ENCODE measurements at places on chromosomes 1 and 21.
A peak's percentile ranks its signal among the peaks of the same experiment; 100 is the strongest.

DNA sequence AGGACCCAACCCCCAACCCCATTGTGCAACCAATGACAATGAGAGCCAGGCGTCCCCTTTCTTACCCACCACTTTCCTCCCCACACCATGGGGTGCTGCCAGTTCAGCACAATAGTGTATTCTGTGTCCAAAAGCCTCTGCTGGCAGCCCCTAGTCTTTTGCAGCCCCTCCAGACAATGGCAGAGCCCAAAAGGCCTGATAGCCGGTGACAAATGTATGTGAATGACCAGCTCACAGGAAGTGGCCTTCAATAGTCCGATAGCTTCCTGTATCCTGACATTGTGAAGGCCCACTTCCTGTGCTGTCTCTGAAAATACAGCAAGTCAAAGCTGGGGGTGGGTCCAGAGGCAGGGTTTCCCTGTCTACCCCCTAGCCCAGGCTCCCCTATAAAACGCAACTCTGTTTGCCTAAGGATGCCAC lies 16.6 kb downstream of the SMIM12 start:
- DNase-seq = no peak

GRCh38 chr1:101603726-101604125 lies 366.9 kb downstream of the S1PR1 start:
- DNase-seq = no peak

DNA sequence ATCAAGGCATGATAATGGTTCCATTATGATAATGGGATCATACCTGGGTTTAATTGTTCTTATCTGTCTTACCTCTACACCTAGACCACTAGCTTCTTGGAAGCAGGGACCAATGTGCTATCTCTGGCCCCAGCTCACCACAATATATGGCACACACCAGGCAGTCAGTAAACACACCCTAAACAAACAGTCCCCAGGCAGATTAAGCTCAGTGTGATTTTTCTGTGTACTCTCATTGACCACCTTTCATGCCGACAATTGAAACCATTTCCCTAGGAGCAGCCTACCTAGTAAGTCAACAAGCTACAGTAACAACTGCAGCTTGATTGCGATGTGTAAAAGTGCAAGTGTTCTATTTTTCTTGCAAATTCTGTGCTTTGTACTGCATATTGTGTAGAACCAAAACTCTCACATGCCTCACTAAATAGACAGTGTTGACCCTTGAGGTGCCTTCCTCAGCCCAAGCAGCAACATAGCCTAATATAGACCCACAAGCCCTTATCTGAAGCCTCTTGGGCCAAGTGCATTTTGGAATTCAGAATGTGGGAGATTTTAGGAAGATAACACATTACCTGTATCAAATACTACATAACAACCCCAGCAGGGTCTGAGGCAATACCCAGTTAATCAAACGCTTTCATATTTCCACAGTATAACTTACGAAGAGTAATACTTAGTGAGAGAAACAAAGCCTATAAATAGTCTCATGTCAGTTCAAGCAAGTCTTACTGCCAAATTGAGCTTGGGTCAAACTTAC lies 32.0 kb downstream of the INPP5B start:
- DNase-seq = no peak

- no peak for DNase-seq
Measured at GRCh38 chr1:209837671-209838070, 9.9 kb downstream of the UTP25 start.

DNA sequence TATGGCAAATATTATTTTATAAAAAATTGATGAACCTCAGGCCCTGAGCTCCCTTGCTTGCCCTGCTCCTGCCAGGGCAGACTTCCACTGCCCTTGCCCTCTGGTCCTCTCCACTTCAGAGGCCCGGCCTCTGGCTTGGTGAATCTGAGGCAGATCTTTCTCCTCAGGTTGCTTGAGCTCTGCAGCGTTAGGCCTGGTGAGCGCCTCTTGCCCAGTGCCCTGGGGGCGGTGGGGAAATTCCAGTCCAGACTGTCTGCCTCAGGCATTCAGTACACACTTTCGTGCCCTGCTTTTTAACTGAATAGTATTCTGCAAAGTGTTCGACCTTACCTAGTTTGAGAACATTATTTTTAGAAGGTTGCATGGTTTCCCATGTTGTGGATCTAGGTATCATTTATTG lies 98.2 kb downstream of the PCBP3 start:
- DNase-seq = no peak

DNA sequence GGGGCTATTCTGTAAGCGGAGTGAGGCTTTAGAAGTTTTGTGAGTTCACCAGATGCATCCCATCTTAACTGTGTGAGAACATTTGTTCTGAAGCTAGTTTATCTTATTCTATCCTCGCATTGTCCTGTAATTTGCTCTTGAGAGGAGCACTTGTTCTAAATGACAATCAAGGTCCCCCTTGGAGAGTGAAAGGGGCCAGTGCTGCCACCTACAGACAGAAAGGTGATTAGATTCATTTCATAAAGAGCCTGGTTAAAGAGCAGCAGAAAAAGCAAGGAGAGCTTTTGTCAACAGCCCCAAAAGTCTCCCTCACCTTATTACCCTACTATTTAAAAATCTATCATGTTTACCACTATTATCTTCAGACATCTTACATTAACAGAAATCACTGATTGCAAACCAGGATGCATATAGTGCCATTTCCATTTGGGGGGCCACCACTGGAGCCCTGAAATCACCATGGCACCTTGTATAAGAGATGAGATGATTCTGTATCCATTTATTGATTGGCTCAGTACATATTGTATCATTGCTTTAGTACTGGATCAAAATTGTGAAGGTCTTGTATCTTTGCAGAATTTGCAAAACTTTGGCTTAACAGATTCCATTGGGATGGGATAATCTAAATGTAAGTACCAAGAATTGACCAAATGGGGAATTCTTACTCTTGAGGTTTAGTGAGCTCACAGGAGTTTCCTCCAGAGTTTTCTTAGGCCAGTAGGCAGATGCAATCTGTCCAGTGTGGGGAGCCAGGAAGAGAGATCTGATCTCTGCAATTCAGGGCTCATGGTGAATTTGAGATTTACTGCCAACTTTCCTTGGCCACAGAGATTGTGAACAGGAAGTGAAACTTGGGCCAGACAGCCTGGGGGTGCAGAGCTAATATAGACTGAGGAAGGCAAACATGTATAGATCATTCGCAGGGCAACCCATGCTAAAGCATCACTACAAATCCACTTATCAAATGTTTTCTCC lies 64.3 kb upstream of the TRABD2B start:
- no peak for DNase-seq

- DNase-seq = no peak
Measured at GRCh38 chr1:3174487-3175247, 105.7 kb downstream of the PRDM16 start.

DNA sequence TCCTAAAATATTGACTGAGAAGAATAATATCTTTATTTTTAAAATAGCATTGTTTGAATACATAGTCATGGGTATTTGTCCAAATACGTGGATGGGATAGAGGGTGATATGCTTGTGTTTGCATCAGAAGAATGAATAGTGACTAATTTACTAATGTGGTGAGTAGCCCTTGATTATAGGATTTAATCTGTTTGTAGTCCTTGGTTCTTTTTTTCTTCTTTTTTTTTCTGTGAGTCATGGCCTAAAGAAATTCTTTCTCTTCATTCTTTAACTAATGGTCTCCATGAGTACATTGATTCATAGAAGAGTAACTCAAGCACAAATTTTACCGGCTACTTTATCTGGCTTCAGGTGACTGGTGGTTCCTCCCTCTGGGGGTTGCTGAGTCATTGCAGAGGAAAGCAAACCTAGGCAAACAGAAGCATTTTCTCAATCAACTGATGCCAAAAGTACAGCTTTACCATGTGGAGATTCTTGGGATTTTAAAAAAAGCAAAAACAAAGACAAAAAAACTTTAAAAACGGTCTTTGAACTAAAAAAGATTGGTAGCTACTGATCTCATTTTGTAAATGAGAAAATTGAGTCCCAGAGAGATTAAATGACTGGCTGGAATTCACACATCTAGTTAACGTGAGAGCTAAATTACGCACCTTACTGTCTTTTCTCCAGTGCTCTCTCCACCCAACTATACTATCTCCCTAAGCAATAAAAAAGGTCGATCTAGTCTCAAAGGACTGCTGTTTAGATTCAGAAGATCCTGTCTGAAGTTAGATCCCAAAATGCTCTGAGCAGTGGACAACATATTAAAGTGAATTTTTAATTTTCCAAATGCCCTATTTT lies 40.5 kb downstream of the AK5 start:
- peak; percentile 47 for DNase-seq

DNA sequence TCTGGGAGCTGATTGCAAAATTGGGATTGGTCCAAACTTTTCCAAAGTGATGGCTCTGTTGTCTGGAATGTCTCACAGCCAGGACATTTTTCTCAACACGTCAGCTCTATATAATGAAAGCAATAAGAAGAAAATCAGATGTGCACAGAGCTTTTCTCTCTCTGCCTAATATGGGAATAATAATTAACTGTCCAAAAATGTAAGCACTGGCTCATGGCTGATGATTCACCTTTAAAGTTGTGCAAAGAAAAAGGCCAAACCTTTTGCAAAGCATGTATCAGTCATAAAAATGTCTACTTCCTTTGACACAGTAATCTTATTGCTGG lies 30.4 kb downstream of the ZNF281 start:
- DNase-seq = peak; percentile 73

DNA sequence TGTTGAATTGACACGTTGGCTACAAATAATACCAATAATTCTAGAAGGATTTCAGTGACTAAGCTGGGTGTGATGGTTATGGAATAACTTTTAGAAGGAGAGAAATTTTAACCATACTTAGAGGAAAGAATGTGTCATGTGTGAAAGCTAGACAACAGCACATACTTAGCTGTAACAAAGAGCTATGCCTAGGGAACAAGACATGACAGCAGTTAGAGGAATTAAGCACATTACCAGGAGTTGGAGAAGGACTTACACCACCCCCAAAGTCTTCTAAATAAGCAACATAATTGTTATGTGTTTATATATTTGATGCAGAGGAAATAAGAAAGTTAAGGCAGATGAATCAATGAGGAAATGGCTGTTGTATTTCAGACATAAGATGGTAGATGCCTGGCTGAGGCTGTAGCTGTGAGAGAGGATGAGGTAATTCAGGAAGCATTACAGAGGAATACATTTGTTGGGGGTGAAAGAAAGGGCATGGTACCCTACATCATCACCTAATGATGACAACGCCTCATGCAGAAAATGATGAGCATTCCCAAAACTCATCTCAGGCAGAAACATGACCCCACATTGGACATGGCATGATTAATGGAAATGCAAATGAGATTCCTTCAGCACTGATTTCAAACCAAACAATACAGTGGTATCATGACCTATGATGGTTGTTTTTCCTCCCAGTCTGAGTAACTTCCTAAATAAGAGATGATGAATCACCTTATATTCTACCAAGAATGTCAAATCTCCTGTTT lies 211.5 kb downstream of the LHX8 start:
- no peak for DNase-seq

DNA sequence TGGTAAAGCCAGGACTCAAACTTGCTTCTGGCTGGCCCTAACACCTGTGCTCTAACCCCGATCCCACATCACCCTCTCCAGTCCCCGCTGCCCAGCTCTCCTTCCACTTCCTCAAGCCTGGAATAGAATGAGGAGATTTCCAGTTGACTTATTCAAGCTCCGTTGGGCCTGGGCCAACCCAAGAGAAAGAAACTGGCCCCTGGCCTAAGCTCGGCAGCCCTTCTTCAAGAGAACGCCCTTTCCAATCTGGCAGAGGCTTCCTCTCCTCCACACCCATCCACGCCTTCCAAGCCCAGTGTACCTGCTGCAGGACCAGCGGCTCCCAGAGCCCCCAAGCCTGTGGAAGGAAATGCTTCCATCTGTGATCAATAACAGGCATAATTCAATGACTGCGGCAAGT lies 51.9 kb downstream of the LRRN2 start:
- no peak for DNase-seq

GRCh38 chr1:44829506-44830384 lies 13.3 kb downstream of the PTCH2 start:
- DNase-seq = no peak

DNA sequence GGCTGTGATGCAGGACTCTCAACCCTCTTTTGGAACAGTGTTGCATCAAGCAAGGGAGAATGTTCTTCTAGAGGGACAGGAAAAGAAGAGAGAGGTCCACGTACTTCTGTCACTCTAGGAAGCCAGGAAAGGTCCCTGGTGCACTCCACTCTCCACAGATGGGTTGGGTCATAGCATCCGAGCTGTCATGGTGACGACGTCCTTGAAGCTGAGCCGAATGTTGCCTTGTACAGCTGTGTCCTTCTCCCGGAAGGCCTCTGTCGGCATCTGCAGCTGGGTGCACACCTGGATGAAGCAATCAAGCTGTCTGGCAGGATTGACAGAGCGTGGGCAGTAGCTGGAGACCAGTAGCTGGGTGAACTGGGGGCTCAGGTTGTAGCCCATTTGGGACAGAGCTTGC lies 12.5 kb downstream of the MDM4 start:
- no peak for DNase-seq

GRCh38 chr1:232655746-232656085 lies 25.8 kb upstream of the SIPA1L2 start:
- DNase-seq = no peak

DNA sequence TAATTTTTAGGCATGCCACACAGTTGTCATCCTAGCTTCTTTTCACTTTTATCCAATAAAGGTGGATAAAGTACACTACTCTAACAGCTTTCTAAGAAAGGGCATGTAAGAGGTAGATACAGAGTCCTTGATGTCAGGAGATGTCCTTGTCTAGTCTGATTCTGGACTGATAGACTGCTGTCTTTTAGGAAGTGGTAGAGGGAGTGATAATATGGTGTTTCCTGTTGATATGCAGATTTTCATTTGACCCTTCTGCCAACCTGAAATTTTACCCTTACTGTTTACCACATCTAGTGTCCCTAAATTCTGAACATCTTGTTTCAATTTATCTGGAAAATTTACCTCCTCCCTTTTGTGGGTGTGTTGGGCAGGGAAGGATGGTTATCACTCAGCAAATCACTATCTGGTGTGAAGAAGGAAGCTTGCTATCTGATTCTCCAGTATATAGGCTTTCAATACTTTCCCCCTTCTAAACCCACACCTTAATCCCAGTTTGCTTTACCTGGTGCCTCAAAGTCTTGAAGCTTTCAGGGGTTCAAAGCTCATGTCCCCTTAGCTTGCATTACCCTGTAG lies 354.9 kb upstream of the SNX7 start:
- DNase-seq = no peak

GRCh38 chr1:160748878-160749269 lies 9.8 kb downstream of the SLAMF7 start:
- no peak for DNase-seq

- no peak for DNase-seq
Measured at GRCh38 chr1:97331165-97331564, 589.7 kb downstream of the DPYD start.

DNA sequence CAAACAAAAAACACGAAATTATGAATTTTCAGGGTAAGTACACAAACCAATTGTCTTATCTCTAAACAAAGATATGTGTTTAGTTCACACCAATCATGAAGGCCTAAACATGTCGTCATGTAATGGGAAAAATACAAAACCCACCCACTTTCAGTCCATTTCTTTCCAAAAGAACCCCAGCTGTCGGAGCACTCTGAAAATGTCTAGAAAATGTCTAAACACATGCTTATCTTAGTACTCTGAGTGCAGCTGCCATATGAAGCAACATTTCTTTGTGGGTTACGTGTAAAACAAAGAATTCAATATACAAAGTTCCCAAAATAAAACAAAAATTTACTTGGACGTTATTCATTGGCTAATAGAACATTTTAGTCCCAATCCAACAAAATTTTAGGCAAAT lies 22.7 kb downstream of the SERBP1 start:
- DNase-seq = peak; percentile 54
